ENCODE measurements at places on chromosomes 6 and 20.
A peak's percentile ranks its signal among the peaks of the same experiment; 100 is the strongest.

- no peak for DNase-seq
Measured at GRCh38 chr20:19807191-19807945, 49.3 kb downstream of the RIN2 start.

- DNase-seq = peak; percentile 30
Measured at GRCh38 chr6:90144396-90144795, 152.2 kb downstream of the BACH2 start.

DNA sequence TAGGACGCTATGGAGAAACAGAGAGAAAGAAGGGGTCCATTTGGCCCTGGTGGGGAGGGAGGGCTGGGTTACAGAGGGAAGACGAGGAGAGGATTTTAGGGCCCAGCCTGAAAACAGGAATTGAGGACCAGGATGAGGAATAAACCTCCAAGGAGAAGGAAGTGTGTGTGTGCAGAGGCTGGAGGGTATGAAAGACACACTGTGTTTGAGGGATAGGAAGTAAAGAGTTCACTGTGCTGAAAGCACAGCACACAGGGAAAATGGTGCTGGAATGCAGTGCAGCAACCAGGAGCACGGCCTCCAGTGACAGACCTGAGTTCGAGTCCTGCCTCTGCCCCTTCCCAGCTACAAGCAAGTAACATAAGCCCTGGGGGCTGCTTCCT lies 7.8 kb downstream of the MBOAT1 start:
- no peak for DNase-seq

DNA sequence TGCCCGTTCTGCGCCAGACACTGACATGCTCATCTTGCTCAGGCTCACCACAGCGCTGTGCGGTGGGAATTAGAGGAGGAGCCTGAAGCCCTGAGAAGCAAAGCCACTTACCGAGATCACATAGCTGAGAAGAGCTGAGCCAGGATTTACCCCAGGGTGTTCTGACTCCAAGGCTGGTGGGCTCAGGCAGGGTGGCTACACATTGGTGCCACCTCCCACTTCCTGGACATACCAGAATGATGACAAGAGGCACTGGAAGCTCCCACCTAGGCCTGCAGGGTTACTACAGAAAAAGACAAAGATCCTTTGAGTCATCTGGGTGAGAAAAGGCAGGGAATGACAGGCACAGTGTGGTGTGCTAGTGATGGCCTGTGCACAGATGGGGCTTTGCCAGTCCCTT lies 24.4 kb upstream of the FKBP1A start:
- no peak for DNase-seq

DNA sequence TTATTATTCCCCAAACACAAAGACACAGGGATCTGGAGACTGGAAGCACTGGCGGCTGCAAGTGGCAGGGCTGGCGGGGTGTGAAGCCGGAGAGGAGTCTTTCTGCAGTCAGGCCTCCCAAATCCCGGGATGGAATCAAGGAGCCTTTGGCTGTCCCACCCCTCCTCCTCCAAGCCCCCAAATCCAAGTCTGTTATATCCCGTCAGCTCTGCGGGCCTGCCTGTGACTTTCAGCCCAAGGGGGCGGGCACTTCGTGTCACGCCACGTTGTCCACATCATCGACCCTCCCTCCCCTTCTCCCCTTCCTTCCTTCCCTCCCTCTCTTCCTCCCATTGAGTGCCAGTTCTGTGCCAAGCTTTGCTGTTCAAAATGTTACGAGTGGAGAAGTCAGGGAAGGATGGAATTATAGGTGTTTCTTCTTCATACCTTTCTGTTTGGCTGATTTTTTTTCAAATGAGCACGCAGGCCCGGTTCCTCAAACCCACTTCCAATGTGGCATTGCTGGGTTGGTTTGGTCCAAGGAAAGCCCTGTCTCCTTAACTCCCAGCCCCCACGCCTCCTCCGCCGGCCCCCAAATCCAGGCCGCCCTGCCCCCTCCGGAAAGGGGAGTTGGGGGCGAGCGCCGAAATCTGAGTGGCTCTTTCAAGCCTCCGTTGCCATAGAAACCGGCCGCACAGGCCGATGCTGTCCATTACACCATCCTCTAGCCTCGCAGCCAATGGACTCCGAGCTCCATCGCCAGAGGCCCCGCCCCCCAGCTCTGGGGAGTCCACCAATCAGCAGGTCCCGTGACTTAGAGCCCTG lies 12.7 kb downstream of the ZCCHC3 start:
- peak; percentile 83 for DNase-seq

- no peak for DNase-seq
Measured at GRCh38 chr6:43290905-43291355, 7.1 kb upstream of the SLC22A7 start.

GRCh38 chr6:94245395-94245794 lies 826.0 kb upstream of the EPHA7 start:
- DNase-seq = no peak

- DNase-seq = peak; percentile 21
Measured at GRCh38 chr20:38806855-38807655, 1.6 kb downstream of the PPP1R16B start.

DNA sequence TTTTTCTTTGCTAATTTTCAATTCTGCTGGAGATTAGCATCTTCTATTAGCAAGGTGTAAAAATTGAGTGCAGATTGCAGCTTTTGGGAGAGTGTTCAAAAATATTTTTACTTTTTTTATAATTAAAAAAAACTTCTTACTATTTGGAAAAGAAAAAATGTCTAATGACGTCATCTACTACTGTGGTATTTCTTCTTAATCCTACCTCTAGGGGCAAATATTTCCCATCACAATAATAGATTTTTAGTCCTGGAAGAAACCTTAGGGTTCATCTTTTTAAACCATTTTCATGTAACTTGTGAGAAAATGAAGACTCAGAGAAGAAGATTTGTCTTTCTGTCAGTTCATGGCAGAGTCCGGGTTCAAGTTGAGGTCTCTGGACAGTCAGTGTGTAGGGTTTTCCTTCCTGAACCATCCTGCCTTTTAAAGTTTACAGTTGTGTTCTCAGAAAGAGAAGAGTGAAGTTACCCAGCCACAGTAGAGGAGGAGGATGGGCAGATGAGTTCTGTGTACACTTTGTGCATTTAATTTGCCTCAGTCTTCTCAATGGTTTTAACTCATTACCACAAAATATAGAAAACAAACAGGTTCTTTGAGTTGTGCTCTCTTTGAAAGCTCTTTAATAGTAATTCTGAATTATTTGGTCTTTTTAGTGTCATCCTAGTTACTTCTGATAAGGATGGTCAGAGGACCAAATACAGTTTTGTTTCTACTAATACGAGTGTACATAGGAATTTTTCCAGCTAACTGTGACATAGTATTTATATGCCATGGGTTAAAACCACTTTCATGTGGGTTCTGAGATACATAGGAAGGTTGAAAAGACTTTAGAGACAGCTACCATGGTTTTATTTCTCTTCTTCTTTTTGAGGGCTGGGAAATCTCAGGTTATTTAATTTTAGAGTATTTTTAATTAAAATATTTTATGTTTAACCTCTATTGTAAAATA lies 184.7 kb downstream of the CDKAL1 start:
- no peak for DNase-seq

GRCh38 chr6:124490122-124490521 lies 472.1 kb upstream of the RNF217 start:
- DNase-seq = no peak
